Hematopoietic multipotent progenitor cell treated with erythropoietin and hydrocortisone succinate and interleukin-3 and kit ligand, for 8 days (in vitro differentiated cells): ENCODE measurements at places on chromosomes 1 and 21.

DNA sequence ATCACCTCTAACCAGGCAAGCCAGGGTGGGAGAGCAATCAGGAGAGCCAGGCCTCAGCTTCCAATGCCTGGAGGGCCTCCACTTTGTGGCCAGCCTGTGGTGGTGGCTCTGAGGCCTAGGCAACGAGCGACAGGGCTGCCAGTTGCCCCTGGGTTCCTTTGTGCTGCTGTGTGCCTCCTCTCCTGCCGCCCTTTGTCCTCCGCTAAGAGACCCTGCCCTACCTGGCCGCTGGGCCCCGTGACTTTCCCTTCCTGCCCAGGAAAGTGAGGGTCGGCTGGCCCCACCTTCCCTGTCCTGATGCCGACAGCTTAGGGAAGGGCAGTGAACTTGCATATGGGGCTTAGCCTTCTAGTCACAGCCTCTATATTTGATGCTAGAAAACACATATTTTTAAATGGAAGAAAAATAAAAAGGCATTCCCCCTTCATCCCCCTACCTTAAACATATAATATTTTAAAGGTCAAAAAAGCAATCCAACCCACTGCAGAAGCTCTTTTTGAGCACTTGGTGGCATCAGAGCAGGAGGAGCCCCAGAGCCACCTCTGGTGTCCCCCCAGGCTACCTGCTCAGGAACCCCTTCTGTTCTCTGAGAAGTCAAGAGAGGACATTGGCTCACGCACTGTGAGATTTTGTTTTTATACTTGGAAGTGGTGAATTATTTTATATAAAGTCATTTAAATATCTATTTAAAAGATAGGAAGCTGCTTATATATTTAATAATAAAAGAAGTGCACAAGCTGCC lies 19.8 kb downstream of the CSF1 start:
- no peak for DNase-seq

DNA sequence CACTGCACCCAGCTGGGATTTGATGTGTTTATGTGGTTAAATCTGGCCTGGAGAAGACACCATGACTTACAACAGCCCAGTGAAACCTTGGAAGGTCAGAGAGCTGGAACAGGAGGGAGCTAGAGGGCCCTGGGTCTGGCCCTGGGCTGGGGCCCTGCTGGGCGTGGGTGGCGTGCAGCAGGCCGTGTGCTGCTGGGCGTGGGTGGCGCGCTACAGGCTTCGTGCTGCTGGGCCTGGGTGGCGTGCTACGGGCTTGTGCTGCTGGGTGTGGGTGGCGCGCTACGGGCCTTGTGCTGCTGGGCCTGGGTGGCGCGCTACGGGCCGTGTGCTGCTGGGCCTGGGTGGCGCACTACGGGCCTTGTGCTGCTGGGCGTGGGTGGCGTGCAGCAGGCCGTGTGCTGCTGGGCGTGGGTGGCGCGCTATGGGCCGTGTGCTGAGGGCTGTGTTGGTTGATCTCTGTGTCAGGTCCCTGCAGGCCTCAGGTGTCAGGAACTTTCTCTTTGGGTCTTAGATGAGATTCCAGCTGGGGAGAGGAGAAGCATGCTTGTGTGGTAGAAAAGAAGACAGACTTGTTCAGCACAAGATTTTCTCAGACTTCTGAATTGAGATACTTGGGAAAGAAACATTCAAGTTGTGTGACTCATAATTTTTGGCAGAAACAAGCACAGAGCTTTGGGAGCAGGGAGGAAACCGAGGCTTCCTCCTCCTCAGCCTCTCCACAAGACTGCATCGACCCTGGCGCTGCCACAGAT lies 66.0 kb downstream of the COL18A1 start:
- no peak for DNase-seq

- no peak for DNase-seq
Measured at GRCh38 chr1:76210160-76210559, 135.6 kb downstream of the ST6GALNAC3 start.

- DNase-seq = peak; percentile 92
Measured at GRCh38 chr1:169271098-169271497, 96.5 kb downstream of the NME7 start.
